ENCODE measurements at places on chromosomes 16 and 17. TPM values are rescaled to one million over a fixed set of nuclear protein-coding genes. Genes with fewer than 3 reads are reported as not detected.

Gene CAMTA2
- total RNA-seq = 56.2 TPM

Gene SPATA32
- total RNA-seq = 0.43 TPM

Gene IST1
- total RNA-seq = 391 TPM

Gene SPAG5
- total RNA-seq = 19.3 TPM

Gene NOTUM
- not detected for total RNA-seq

Gene OTOA
- 0.14 TPM for total RNA-seq
